ENCODE measurements at places on chromosomes 2 and 18. TPM values are rescaled to one million over a fixed set of nuclear protein-coding genes. Genes with fewer than 3 reads are reported as not detected.

Gene MTERF4
- total RNA-seq = 34.0 TPM

Gene PAPOLG
- 11.1 TPM for total RNA-seq

Gene CHRNG
- total RNA-seq = not detected

Gene DNAJC5G
- not detected for total RNA-seq

Gene SMCHD1
- total RNA-seq = 33.8 TPM

Gene MYL1
- not detected for total RNA-seq

DNA sequence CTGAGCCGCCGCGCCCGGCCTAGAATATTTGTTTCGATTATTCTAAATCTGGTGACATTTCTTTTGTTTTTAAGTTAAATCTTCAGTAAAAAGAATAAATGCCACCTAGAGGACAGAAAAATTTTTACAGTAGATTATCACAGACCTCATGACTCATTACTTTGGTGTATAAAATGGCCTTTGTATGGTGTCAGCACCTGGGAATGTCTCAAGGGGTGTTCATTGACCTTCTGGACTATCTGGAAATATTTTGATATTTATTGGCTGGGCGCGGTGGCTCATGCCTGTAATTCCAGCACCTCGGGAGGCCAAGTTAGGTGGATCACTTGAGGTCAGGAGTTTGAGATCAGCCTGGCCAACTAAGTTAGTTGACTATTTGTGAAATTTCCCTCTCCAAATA, 30.3 kb upstream of the SLC30A6 start:
- DNase-seq = no peak
- H3K27ac ChIP-seq = no peak overlapping the region
- no peaks in the 10 kb centered on the region for H3K27me3 ChIP-seq
- H3K36me3 ChIP-seq = no peaks in the 10 kb centered on the region
- H3K4me1 ChIP-seq = no peaks in the 10 kb centered on the region
- H3K4me3 ChIP-seq = no peak overlapping the region

DNA sequence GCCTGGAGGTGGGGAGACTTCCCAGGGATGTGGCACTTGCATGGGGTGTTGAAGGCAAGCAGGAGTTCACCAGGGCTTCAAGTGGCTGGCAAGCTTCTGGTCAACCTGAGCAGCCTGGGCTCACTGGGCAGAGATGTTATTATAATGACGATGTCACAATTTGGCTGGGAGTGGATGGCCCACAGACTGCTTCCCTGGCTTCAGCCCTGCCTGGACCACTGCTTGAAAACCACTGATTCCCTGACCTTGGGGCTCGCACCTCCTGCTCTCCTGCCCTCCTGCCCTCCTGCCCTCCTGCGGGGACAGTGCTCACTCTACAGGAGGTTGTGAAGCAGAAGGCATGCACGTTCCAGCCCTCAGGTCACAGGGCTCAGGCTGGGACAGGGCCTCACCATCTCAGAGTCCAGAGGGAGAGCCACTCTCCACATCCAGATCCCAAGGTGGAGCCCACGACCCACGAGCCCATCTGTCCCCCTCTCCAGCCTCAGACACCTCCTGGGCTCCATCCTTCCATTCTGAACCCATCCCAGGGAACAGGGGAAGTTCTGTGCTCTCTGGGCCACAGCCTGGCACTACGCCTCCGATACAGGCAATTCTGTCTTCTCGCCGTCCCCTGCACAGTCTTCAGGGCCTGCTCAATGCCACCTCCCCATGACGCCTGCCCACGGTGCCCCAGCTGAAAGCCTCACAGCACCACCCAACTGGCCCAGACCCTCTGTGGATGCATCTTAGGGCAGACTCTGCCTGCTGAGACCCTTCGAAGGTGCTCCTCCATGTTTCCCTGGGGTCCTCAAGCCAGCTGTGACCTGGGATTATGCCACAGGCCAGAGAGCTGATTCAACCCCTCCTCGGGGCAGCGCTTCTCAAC, 241.6 kb upstream of the RAB6C start:
- no peak for DNase-seq
- H3K36me3 ChIP-seq = no peaks in the 10 kb centered on the region
- H3K4me3 ChIP-seq = no peak overlapping the region
- no peak overlapping the region for H3K27ac ChIP-seq

GRCh38 chr18:32443706-32444215, 26.9 kb downstream of the GAREM1 start:
- DNase-seq = no peak
- H3K36me3 ChIP-seq = no peaks in the 10 kb centered on the region
- H3K4me3 ChIP-seq = no peak overlapping the region
- no peaks in the 10 kb centered on the region for H3K27me3 ChIP-seq
- no peaks in the 10 kb centered on the region for H3K4me1 ChIP-seq

DNA sequence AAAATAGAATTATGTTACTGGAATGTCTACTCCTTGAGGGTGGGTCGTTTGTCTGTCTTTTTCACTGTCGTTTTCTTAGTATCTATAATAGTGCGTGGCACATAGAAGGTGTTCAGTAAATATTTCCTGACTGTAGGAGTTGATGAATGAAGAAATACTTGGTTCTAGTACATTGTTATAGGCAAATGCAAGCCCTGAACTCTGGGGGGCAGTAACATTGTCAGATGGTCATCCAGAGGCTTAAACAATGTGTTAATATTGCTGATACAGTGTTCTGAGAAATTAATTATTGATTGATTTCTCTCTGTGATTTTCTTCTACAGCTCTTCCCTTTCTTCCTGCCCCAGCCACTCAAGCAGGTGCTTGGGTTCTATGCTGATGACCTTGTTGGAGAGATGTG, 24.4 kb upstream of the THOC1 start:
- H3K4me1 ChIP-seq = no peaks in the 10 kb centered on the region
- no peak for DNase-seq
- H3K36me3 ChIP-seq = no peaks in the 10 kb centered on the region
- H3K27me3 ChIP-seq = no peaks in the 10 kb centered on the region
- H3K27ac ChIP-seq = no peak overlapping the region

- peaks cover 26% of the 10 kb centered on the region for H3K27me3 ChIP-seq
- H3K36me3 ChIP-seq = no peaks in the 10 kb centered on the region
- H3K4me3 ChIP-seq = no peak overlapping the region
- DNase-seq = no peak
Observed at GRCh38 chr2:64932371-64933216, 56.6 kb upstream of the SLC1A4 start.

GRCh38 chr2:196413821-196414274, 225.7 kb upstream of the CCDC150 start:
- no peak overlapping the region for H3K27ac ChIP-seq
- no peak overlapping the region for H3K4me3 ChIP-seq
- H3K36me3 ChIP-seq = no peaks in the 10 kb centered on the region
- no peaks in the 10 kb centered on the region for H3K27me3 ChIP-seq
- DNase-seq = no peak

DNA sequence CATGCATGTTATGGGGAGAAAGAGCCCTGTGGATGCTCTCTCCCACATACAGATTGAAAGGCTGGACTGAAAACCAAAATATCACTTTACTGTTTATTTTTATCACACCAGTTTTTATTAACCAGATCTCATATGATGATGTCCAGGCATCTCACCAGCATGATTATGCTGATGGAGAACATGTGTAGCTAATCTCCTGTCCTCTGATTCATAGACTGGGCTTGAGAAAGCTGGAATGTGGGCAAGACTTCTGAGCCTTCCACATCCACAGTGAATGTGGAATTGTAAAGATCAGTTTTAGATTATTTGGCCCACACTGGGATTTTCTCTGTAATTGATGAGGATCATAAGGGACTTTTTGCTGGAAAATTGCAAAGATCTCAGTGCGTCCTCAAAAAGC, 137.9 kb downstream of the ICOS start:
- H3K27ac ChIP-seq = no peak overlapping the region
- H3K36me3 ChIP-seq = no peaks in the 10 kb centered on the region
- no peaks in the 10 kb centered on the region for H3K4me1 ChIP-seq
- DNase-seq = no peak
- H3K4me3 ChIP-seq = no peak overlapping the region

GRCh38 chr2:186410802-186411201, 75.3 kb upstream of the ZC3H15 start:
- no peaks in the 10 kb centered on the region for H3K4me1 ChIP-seq
- H3K4me3 ChIP-seq = no peak overlapping the region
- no peaks in the 10 kb centered on the region for H3K27me3 ChIP-seq
- no peak for DNase-seq
- H3K27ac ChIP-seq = no peak overlapping the region
- no peaks in the 10 kb centered on the region for H3K36me3 ChIP-seq

DNA sequence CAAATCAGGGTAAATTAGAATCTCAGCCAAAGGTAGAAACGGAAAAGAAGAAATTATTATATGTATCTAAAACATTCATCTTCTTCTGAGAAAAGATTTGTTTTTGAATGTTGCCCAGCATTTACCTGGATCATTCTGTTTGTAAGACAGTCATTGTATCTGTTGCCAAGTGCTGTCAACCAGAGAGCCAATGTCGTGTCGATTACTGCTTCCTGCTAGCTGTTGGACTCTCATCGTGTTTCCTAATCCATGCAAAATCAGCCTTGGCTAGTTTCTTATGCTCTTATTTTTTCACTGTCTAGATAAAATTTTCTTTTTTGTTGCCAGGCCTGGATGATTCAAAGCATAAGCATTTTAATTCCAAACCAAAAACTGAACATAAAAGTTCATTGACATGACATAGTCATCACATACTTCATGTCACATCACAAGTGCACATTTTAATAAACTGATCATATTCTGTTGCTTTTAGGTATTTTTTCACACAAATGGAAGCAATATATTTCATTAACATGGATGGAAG, 202.3 kb downstream of the KCNH7 start:
- H3K4me3 ChIP-seq = no peak overlapping the region
- no peaks in the 10 kb centered on the region for H3K36me3 ChIP-seq
- no peak for DNase-seq
- no peaks in the 10 kb centered on the region for H3K4me1 ChIP-seq

- no peak overlapping the region for H3K27ac ChIP-seq
- H3K27me3 ChIP-seq = no peaks in the 10 kb centered on the region
- no peak for DNase-seq
- H3K4me1 ChIP-seq = no peaks in the 10 kb centered on the region
- peaks cover 55% of the 10 kb centered on the region for H3K36me3 ChIP-seq
Observed at GRCh38 chr2:197560146-197560665, 44.3 kb downstream of the MOB4 start.

- DNase-seq = no peak
- H3K27me3 ChIP-seq = no peaks in the 10 kb centered on the region
- no peaks in the 10 kb centered on the region for H3K36me3 ChIP-seq
- no peak overlapping the region for H3K4me3 ChIP-seq
- H3K27ac ChIP-seq = no peak overlapping the region
Observed at GRCh38 chr2:198782734-198783133, 675.0 kb downstream of the SATB2 start.
